ENCODE measurements at places on chromosomes 12 and 14.

DNA sequence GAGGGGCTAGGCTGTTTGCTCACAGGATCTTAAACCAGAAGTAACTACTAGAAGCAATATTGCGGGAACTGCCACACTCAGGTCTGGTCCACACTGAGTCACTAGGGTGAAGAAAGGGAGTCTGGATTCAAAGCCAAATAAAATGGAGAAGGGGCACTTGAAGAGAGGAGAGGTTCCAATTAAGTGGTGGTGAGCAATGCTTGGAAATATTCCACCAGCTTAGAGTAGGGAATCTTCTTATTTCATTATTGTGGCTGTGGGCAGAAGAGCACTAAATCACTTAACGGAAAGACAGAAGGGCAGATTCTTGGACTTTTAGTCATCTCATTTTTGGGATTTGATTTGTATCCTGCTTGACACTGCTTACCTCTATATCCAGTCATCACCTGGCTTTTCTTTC, 48.6 kb upstream of the PPP1R12A start:
- DNase-seq, result peak; percentile 16

GRCh38 chr12:122097927-122098756, 19.6 kb downstream of the MLXIP start:
- peak; percentile 52 for DNase-seq

DNA sequence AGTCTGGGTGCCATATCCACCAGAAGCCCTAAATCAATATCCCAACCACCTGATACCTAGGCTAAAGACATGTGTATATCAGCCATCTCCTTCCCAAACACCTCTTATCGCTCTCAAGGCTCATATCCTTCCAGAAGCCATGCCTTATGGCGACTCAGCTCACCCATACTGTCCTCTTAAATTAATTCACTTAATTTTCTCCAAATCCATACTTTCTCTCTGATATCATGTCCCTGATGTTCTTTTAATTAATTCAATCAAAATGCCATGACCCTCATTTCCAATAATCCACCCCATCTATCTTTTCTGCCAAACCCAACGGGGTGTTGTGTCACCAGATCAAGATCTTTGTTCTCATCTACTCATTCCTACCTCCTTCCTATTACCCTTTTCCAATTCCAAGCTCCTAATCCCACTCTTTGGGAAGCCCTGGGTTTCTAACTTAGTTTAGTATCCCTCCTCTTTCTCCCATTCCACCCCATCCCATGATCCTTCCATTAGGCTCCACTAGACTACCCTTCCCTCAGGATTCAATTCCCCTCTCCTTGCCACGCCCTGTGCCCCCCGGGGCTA, 723 bp downstream of the ATF7 start:
- DNase-seq, result peak; percentile 7

- peak; percentile 52 for DNase-seq
These were observed 50.9 kb upstream of the PKP2 start for GRCh38 chr12:32947206-32948067.

GRCh38 chr14:75982266-75983018, 647 bp upstream of the TGFB3 start:
- DNase-seq, result peak; percentile 80

DNA sequence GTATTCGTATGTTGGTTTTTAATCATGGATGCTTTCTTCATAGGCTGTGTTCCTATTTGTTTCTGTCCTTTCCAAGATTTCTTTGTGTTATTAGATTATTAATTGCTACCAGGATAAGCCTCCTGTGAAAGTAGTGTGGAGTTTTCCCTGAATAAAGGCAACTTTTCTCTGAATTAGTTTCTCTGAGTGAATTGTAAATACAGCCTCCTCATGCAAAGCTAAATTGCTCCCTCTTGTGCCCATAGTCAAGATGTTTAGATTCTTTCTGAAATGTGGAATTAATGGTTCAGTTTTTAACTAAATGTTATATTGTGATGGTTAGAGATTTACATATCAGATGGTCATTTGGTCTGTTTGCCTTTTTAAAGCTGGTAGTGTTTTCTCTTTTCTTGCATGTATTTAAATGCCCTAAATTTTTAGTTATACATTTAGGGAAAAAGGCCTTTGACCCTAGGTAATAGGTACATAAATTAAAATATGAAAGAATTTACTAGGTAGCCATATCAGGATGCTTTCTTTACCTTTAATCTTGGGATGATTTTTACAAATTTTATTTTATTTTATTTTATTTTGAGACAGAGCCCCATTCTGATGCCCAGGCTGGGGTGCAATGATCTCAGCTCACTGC, 8.9 kb downstream of the APAF1 start:
- DNase-seq, result peak; percentile 63

DNA sequence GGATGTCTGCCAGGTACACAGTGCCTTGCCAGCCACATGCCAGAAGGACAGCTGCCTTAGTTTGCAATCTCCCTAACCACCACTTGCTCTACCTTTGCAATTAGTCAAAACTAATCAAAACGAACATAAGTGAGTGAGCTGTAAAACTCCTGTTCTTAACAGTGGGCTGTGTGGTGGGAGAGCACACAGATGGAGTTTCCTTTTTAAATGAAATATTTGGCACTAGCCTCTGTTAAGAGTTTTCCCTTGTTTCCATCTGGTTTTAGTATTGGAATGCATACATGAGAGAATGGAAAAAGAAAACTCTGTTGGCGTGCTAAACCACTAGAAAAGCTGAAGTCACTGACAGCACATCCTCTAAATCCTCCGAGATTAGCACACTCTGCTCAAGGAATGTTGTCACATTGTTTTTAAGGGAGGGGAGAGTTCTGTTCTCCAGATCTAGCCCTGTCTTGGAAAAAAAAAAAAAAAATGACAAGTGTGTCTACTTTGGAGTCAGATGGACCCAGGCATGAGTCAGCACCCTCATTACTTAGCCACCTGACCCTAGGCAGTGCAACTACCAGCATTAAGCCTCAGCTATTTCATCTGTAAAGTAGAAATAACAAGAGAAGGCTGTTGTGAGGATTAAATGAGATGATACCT, 83.9 kb downstream of the STXBP6 start:
- peak; percentile 2 for DNase-seq

- no peak for DNase-seq
These were observed 75.8 kb upstream of the GALNT9 start for GRCh38 chr12:132404951-132405741.

DNA sequence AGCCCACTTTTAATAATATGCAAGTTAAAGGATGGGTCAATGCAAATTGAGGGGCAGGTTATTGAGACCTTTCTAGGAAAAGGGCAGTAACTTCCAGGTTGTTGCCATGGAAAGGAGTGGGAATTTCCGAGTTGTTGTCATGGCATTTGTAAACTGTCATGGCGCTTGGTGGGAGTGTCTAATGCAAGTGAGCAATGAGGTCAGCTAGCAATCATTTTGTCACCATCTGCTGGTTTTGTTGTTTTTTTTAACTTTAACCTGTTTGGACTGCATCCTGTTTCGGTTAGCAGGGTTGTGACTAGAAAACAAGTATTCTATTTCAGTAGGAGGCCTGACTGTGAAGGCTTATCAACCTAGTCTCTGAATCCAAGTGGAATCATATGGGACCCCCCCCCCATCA, 85.8 kb upstream of the TSPAN11 start:
- peak; percentile 6 for DNase-seq

DNA sequence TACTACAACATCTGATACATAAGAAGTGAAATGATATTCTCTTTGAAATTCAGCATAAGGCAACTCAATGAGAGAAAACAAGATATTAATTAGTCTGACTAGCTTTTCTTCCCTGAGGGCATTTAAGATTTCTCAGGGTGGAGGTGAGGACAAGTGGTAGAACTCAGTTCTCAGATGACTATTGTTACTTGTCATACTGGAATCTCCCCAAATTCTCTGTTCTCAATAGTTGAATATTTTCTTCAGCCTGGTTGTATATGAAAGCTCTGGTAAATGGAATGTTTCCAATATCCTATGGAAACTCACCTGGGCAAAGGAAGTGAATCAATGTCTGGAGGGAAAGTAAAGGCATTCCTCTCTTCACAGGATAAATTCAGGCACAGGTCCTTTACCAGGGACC, 18.2 kb upstream of the ITGA5 start:
- DNase-seq, result peak; percentile 83

DNA sequence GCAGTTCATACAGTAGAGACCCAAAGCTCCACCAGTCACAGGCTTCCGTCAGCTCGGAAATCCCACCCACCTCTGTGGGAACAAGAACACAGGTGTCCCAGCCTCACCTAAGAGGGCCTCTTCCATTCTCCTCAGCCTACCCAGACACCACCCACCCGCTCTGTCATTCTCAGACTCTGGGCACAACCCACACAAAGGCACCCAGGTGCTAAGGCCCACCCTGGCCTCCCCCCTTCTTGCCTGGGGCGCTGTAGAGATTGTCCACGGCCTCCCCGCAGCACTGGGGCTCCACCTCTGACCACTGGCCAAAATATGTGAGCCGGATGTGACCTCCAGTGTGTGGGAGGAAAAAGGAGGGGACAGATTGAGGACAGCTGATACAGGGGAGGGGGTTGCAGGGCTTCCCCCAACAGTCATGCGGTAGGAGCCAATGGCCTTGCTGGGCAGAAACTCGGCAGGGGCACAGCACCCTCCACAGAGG, 14.2 kb downstream of the RPS6KL1 start:
- DNase-seq, result no peak

- peak; percentile 39 for DNase-seq
These were observed 2.4 kb upstream of the DGLUCY start for GRCh38 chr14:91111443-91111842.

DNA sequence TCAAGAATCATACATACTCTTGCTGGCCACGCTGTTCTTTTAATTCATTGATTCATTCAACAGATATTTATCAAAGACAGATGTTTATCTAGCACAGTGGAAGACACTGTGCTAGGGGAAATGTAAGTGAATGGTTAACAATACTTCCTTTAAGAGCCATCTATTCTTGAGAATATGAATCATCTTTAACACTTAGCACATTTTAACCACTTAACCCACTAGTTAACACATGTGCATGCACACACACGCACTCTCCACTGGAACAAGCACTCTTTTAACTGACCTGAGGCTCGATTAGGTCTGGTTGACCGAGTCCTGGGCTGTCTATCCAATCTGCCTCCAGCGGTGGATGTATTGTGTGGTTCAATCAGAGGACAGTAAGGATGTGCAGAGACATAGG, 34.6 kb downstream of the LMNTD1 start:
- DNase-seq, result peak; percentile 52

DNA sequence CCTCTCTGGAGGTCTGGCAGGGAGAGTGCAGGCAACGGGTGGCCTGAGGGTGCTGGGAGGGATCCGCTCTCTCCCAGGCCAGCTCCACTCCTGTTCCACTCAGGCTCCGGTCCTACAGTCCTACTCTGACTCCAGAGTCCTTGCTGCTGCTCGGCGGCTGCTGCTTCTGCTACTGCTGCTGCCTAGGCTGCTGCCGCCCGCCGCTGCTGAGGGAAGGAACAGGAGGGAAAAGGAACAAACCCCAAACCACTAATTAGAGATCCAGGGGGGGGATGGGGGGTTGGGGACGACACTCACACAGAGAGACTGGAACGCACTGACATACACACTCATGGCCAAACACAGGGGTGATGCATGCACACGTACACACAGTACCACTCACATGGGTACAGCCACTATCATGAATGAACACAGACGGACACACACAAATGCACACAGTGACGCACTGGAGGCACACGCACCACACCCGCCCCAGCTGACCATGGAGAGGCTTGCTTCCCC, at the start of gene SP7:
TSS of gene SP7 (minus strand) at position 174 of the 501 bp plus-strand sequence. CDS start 708 bp downstream, outside the sequence.
- no peak for DNase-seq

DNA sequence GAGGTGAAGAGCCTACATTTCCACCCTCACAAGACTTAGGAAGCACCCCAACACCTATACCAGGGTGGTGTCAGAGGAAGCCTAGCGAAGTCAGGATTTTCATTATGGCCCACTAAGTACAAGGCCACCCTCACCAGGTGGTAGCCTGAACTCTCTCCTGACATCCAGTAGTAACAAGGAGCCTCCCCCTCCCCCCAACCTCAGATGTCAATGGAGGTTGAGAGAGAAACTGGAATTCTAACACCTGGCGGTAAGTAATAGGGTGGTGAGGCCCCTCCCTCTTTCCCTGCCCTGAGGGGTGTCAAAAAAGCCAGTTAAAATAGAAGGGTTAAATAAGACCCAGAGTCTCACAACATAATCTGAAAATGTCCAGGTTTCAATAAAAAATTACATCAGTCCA, 37.6 kb downstream of the SINHCAF start:
- DNase-seq, result no peak
